Nucleus accumbens (tissue), 56 donors: ENCODE measurements at places on chromosomes 11 and 22.
A peak's percentile ranks its signal among the peaks of the same experiment; 100 is the strongest.

DNA sequence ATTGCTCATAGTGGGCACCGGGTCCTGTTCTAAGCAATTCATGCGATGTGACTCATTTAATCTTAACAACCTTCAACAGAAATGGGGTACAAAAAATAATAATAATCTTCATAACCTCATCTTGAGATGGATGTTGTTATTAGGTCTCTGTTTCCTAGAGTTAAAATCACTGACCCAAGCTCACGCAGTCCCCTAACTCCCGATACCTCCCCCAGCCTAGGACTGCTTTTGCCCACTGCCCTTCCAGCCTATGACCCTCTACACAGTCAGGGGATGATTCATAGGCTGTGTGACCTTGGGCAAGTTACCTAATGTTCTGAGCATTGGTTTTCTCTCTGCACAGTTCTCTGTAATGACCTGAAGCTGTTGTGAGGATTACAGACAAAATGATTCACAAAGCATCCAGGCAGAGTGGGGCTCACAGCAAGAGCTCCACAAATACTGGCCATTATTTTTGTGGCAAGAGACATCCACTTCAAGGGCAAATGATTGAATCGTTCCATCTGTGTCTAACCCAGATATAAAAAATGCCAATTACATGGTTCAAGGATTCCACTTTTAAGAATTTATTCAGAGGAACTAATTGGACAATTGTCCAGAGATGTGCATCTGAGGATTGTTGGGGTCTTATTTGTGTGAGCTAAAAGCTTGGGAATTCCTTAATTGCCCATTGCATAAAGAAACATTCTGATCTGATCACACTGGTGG, 20.0 kb downstream of the MTFP1 start:
- DNase-seq: no peak

DNA sequence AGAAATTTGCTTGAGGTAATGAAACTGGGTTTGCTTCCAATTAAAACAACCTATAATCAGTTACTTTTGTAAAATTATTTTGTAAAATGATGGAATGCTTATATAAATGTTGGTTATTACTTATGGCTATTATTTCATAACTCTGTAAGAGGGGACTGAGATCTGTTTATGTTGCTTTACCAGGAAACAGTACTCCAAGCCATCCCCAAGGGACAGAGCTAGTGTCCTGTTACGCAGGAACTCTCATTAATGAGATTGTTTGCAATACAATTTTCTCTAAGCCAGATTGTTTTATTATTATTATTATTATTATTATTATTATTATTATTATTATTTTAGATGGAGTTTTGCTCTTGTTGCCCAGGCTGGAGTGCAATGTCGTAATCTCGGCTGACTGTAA, 2.3 kb upstream of the NOX4 start:
- no peak for DNase-seq

DNA sequence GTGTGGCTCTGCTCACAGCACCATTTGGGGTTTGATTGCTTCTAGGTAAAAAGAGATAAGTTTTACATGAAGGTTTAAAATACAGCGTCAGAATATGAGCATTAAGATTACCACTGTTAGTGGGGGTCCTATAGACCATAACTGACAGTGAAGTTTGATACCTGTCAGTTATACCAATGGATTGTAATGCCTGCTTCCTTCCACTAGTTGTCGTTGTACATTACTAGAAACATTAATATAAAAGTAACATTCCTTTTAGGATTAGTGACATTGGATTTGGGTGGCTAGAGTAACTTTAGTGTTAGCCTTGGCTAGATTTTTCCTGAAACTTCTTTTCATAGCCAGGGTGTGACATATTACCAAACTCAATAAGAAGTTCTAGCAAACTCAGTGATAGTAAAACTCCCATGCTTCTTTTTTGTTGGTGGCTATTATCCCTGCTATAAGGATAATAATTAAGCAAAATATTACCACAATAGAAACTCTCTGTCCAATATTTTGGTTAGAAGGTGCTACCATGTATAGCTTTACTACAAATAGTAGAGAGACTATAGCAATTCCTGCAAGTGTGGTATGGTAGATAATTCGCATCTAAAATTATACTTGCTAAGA, 57.1 kb downstream of the FAM181B start:
- DNase-seq: no peak

DNA sequence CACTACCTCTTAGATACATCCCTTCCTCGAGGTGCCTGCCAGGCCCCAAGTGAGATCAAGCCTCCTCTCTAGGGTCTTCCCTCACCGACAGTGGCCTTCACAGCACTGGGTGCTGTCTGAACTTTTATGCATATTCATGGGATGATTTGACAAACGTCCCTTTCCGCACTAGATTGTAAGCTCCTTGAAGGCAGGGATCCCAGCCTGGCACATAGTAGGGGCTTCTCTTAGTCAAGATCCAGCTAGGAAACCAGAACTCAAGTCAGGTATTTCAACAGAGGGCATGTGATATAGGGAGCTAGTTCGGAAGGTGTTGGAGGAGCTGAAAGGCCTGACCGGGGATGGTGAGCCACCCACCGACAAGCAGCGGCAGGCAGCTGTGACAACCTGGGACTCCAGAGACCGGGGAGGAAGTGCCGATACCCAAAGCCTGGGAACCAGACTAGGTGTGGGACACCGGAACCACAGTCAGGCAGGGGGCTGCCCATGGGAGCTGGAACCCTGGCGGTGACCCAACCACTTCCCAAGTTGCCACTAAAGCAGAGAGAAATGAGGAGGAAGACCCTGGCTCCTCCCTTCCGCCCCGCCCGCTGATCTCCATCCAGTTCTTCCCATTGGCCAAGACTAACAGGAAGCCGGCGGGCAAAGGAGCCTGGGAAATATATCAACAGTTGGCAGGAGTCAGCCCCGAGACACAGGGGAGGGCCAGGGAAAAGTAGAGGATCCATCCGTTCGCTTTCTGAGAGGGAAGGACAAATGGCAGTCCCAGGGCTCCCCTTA, 39.8 kb upstream of the CD82 start:
- DNase-seq: no peak

DNA sequence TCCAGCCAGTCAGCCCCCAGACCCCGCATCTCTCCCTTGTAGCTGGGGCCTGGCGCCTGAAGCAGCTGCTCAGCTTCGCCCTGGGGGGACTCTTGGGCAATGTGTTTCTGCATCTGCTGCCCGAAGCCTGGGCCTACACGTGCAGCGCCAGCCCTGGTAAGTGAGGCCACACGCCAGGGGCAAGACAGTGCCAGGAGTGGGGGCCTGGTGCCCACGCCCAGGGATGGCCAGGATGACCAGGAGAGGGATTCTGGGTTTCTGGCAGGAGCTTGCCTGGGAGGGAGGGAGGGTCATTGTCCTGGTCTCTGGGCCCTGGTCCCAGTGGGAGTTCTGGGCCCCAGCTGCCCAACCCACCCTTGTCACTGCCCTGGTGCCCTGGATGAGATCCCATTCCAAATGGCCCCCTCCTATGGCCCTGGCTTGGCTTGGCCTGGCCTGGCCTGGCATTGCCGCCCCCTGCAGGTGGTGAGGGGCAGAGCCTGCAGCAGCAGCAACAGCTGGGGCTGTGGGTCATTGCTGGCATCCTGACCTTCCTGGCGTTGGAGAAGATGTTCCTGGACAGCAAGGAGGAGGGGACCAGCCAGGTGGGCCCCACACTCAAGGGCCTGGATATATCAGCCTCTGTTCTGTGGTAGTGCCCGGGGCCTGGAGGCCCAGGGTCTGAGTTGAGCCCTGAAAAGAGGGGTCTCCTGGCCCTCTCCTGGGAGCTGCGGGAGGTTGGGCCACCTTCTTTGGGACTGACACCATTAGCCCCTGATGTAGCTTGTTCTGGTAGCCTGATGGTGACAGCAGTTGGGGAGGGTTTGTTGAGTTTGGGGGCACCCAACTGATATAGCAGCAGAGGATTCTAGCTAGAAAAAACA, 3.7 kb downstream of the SLC39A13 start:
- no peak for DNase-seq

GRCh38 chr11:63023841-63024648, 8.4 kb upstream of the SLC22A8 start:
- DNase-seq: peak; percentile 71
